ENCODE measurements at places on chromosomes 1 and 21. TPM values are rescaled to one million over a fixed set of nuclear protein-coding genes. Genes with fewer than 3 reads are reported as not detected.

DNA sequence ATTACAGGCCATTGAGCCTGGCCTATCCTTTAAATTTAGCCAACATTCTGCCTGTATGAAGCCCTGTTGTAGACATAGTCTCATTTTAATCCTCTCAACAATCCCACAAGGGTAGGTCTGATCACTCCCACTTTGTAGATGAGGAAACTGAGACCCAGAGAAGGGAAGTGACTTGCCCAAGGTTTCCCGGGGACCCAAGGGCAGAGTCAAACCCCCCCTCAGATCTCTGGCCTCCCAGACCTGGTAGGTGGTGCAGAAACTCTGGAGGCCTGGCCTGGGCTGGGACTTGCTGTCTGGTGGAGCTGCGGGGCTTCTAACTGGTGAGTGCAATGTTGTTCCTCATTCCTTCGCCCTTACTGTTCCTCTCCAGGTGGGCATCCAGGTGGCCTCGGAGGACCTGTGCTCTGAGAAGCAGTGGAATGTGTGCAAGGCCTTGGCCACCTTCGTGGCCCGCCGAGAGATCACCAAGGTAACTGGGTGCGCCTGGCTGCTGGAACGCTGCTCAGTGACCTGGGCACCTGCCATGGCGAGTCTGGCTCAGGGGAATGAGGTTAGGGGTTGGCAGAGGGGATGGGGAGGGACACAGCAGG lies 29.7 kb downstream of the FAM151A start:
- DNase-seq, result no peak

GRCh38 chr21:36347278-36347961 lies 27.4 kb downstream of the MORC3 start:
- no peak for DNase-seq

DNA sequence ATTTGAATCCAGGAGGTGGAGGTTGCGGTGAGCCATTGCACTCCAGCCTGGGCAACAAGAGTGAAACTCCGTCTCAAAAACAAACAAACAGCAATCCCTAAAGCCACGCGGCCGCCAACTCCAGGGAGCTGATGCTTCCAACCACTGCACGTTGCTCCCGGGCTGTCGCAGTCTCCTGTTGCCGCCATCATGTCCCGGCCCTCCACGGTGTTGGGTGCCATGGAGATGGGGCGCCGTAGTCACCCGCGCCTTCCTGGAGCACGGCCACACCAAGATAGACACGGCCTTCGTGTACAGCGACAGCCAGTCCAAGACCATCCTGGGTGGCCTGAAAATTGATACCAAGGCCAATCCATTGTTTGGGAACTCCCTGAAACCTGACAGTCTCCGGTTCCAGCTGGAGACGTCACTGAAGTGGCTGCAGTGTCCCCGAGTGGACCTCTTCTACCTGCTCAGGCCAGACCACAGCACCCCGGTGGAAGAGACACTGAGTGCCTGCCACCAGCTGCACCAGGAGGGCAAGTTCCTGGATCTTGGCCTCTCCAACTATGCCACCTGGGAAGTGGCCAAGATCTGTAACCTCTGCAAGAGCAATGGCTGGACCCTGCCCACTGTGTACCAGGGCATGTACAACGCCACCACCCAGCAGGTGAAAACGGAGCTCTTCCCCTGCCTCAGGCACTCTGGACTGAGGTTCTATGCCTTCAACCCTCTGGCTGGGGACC lies 32.6 kb downstream of the SLC16A1 start:
- no peak for DNase-seq

DNA sequence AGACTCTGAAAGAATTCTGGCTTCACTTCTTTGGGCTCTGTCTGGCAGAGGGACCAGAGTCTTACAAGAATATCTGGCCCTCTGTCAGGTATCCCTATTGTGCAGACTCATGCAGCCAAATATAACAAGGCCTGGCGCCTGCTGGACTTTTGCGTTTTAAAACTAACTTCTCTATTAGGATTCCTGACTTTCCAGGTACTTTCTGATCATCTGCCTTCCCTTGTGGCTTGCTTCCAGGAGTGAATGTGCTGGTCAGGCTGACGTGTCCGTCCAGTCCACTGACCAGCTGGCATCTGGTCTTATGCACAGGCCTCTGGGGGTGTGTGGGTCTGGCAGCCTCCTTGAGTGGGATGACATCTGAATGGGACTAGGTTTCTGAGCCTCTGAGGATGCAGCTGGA lies 8.6 kb upstream of the RAB29 start:
- no peak for DNase-seq

GRCh38 chr21:31248598-31248997 lies 95.5 kb downstream of the TIAM1 start:
- DNase-seq, result no peak

- no peak for DNase-seq
Measured at GRCh38 chr1:164759144-164759920, 200.3 kb downstream of the PBX1 start.

DNA sequence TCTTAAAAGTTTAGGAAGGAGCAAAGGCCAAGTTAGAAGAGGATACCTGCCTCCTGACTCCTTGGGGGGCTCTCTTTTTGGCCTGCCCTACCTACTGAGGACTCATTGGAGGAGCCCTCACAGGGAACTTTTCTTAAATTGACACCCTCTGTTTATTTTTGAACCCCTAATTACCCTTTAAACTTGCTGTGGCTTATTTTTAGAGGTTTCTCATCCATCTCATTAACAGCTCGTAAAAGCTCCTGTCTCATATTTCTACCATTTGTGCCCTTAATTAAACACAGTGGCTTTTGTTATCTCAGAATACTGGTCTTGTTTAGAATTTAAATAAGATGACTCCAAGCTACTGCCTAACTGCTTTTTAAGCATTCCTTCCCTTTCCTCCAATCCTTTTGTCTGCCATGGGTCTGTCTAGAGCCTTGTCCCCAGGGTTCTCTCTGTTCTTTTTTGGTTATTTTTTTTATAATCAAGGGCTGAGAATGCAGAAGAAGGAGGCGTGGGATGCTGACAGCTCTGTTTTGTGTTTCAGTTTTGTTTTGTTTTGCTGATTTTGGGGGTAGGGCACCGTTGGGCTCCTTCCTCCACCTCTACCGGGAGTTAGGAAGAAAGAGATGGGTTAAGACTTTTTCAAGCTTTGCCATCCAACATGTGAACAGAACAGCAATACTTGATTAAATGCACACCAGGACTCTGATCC lies 78.0 kb downstream of the SYT6 start:
- DNase-seq, result no peak

- no peak for DNase-seq
Measured at GRCh38 chr1:107750364-107750959, 214.5 kb downstream of the VAV3 start.

DNA sequence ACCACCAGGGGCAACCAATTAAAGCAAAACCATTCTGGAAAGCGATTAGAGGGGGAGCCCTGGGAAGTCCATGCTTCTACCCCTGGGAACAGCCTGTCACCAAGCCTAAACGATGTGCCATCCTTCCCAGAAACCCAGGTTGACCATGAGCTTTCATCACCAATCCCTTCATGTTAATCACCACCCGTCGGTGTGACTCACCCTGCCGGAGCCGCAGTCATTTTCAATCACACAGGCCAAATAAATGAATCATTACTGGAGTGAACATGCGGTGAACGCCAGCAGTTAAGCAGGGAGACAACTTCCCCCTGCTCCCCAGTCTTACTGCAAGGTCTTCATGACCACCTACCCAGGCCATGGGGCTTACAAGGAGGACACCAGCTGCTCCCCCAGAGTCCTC lies 308.8 kb downstream of the AJAP1 start:
- DNase-seq, result no peak

DNA sequence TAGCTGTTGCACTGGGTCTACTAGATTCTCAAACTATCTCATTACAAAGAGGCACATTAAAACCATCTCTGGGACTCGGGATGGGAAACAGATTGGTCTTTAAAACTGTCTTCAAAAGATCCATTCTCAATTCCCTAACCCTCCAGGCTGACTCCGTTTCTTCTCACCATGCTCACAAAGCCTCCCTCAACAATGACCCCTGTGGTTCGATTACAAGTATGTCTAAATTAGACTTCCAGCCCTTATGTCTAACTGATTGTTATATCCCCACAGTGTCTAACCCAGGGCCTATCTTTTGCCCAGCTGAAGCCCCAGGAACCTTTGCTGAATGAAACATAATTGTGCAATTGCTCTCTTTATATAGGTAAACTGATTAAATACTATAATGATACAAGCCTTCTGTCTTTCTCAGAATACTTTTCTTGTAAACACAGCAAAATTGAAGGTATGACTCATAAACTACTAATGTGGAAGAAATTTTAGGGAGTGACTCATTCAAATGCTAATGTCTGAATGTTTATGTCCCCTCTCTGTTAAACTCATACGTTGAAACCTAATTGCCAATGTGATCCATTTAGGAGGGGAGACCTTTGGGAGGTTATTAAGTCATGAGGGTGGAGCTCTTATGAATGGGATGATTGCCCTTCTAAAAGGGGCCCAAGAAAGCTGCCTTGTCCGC lies 65.6 kb upstream of the DAB1 start:
- DNase-seq, result no peak

GRCh38 chr1:40338745-40339419 lies 21.8 kb upstream of the COL9A2 start:
- DNase-seq, result peak; percentile 94

GRCh38 chr1:206921772-206922265 lies at the start of gene FCMR:
TSS of gene FCMR (minus strand) at chr1:206921941. CDS start at chr1:206921854, 87 bp downstream.
- peak; percentile 80 for DNase-seq

DNA sequence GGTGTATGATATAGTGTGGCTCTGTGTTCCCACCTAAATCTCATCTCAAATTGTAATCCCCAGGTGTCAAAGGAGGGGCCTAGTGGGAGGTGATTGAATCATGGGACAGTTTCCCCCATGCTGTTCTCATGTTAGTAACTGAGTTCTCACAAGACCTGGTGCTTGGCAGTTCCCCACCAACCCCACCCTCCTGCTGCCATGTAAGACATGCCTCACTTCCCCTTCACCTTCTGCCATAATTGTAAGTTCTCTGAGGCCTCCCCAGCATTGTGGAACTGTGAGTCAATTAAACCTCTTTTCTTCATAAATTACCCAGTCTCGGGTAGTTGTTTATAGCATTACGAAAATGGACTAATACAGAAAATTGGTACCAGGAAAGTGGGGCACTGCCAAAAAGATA lies 1705.3 kb downstream of the NCAM2 start:
- DNase-seq, result no peak

- no peak for DNase-seq
Measured at GRCh38 chr1:14668538-14668937, 70.1 kb downstream of the KAZN start.

The CHRM3 gene
- polyA plus RNA-seq, result 0.86 TPM

The RPTN gene
- not detected for polyA plus RNA-seq

The KCNQ4 gene
- 0.17 TPM for polyA plus RNA-seq
